Activated CD4-positive, alpha-beta T cell treated with anti-CD3 and anti-CD28 coated beads, Interleukin-2, amount 10 ng/mL, durations not matched to agents 24 days and 14 days (primary cell): ENCODE measurements at places on chromosomes 5 and 9. TPM values are rescaled to one million over a fixed set of nuclear protein-coding genes. Genes with fewer than 3 reads are reported as not detected.

The MFAP3 gene
- total RNA-seq, result 23.1 and 26.4 TPM in 2 replicates

GRCh38 chr9:96596601-96597111 lies 23.0 kb downstream of the CDC14B start:
- no peak for DNase-seq

GRCh38 chr9:99251157-99251556 lies 29.1 kb downstream of the SEC61B start:
- DNase-seq, result no peak

DNA sequence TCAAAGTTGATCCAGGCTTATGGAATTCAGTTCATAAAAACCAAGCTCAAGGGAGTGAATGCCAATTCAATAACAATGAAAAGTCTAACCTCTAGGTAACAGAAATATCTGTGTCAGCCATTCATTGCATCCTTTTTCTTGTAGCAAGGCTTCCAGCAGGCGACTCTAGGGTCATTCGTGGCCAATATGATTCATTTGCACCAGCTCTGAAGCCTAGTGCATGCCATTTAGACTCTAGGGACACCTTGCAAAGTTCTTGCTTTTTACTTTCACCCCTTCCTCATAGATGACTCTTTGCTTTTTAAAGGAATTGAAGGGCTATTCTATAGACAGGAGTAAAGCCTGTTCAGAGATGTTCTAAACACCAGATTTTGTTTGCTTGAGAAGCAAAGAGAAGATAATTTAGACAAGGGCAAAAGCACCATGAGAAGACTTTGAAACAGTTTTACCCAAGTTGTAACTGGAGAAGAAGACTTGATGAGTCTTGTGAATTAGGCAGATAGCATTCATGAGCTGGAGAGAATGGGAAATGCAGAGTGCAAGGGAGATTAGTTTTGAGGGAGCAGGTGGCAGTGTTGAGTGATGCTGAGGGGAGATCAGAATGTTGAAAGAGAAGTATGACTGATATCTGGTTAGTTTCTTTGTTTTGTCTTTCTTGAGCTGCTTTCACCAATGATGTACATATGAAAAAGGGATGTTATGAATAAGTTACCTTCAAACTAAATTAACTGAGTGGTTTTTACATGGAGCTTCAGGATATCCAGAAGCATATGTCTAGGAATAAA lies 94.5 kb downstream of the F2RL2 start:
- no peak for DNase-seq

- no peak for DNase-seq
Measured at GRCh38 chr9:121709798-121710197, 58.4 kb downstream of the DAB2IP start.

GRCh38 chr5:74477761-74478160 lies 162.8 kb downstream of the ENC1 start:
- no peak for DNase-seq

GRCh38 chr9:99954819-99955218 lies 48.4 kb downstream of the STX17 start:
- DNase-seq, result no peak

GRCh38 chr5:179679014-179679674 lies 1.7 kb downstream of the CBY3 start:
- peak; percentile 91 for DNase-seq

GRCh38 chr9:93661591-93661990 lies 85.2 kb downstream of the PHF2 start:
- no peak for DNase-seq

The SPATA24 gene
- 4.2 TPM in 2 replicates for total RNA-seq

- DNase-seq, result peak; percentile 62
Measured at GRCh38 chr5:140131967-140132409, 6.3 kb downstream of the IGIP start.

- DNase-seq, result peak; percentile 82
Measured at GRCh38 chr5:158812408-158812807, 287.3 kb downstream of the EBF1 start.

DNA sequence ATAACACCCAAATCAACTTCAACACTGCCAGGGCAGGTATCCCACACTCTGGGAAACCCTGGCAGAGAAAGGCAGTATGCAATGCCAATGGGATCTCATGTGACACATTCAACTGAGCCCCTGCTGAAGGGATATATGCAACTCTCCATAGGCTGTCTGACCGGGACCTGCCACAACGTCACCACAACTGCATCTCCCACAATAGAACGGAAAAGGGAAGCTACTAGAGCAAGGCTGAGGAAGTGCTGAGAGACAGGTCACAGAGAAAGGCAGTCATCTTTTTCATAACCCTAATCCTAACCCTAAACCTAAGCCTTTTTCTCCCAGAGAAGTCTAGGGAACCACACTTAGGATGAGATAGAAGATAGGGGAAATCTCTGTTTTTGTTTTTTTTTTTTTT lies 345.9 kb upstream of the CD180 start:
- no peak for DNase-seq

DNA sequence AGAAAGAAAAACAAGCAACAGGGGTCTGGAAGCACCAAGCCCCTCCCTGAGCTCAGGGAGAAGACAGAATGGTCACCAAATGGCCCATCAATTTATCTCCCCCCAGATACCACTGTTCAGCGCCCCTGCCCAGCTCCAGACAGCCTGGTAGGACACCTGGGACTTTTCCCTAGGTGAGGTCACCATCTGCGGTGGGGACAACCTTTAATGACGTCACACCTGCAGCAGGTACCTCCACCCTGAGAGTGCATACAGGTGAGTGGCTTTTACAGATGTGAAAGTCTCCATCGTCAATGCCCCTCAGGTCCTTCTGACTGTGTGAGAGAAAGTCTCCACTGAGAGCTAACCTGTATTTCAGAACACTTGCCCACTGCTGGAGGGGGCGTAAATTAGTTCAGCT lies 34.3 kb upstream of the LAMC3 start:
- DNase-seq, result no peak

DNA sequence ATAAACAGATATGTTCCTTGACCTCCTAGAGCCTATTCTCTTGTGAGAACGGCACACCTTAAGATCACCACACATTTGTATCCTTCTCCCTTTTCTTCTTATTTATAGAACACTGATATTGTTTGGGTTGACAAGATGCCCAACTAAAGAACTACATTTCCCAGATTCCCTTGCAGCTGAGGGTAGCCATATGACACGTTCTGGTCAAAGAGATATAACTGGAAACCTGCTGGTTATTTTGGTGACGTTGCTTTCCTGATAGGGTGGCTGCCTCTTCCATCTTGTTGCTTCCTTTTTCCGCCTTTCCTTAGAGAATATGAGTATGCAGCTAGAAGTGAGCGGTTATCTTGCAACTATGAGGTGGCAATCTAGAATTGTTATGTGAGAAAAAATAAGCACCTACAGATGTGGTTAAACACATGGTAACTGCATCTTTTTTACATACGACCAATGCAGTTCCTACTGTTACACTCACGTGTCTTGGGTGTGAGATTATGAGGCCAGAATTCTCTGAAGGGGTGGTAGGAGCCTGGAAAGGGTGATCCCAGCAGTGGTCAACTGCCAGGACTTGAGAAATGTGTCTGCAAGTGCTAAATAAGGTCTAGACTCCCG lies 72.9 kb downstream of the SEC61B start:
- DNase-seq, result peak; percentile 31

The C8G gene
- total RNA-seq, result 0.69 and 1.7 TPM in 2 replicates

DNA sequence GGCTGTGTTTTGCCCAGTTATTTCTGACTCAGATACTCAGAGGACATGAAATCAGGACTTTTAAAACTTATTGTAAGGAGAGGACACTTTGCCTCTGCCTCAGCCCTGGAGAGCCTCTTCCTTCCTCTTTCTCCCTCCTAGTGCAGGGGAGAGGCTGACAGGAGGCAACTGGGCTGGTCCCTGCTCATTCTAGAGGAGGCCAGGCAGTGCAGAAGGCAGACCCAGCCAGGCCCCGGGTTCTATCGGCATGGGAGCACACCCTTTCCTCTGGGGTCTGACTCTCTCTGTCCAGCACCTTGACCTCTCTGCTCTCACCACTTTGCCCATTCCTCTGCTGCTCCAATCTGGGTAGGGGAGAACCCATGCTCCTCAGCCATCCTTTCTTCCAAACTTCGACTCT lies 16.0 kb upstream of the SMIM32 start:
- no peak for DNase-seq

GRCh38 chr5:175873088-175873454 lies 1.7 kb downstream of the CPLX2 start:
- peak; percentile 65 for DNase-seq

GRCh38 chr5:149765932-149766331 lies 35.8 kb downstream of the PPARGC1B start:
- DNase-seq, result no peak

DNA sequence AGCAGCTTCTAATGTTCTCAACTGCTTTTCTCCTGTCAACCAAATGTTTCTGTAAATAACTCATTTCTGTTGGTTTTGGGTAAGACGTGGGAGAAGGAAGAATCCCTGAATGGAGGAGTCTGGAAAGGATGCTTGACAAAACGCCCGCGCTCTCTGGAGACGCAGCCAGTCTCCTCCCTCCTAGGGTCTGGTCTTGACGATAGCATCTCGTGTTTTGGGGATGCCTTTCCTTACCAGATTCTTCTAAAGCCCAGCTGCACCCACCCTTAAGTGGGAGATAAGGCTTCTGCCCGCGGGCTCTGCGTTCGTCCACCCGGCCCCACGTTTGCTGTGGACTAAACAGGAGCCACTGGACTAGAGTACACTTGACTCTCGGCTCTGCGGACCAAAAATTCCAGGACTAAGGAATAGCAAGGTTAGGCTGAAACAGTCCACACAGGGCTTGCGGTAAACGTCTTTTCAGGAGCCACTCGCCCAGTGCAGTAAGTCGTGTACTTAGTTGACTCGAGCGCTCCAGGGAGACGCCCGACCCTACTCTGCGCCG lies 491 bp upstream of the CTSL start:
- no peak for DNase-seq

- no peak for DNase-seq
Measured at GRCh38 chr5:160270704-160271103, 41.4 kb downstream of the FABP6 start.

- no peak for DNase-seq
Measured at GRCh38 chr5:72205431-72206009, 98.2 kb downstream of the MAP1B start.

DNA sequence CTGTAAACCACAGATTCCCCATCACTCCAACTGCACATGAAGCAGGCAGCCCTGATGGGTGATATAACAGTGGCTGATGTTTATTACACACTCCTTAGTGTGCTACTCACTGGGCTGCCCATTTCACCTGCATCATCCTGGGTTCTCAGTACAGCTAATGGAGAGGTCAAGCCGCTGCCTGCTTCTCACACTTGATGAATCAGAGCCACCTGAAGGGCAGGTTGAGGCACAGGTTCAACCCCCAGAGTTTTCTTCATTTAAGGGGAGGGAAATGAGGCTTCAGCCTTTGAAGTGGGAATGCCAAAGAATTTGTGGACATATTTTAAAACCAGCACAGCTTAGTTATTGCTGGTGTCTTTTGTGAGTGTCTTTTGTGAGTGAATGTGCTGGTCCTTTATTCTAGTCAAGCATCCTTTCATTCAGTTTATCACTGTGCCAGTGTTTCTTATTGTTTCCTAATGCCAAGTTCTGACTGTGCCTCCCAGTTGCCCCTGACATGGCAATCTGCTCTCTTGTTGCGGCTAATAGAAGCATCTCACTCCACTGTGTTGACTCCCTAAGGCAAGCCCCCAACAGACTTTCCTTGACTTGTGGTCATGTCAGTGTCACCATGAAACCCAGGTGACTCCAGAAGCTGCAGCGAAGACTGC lies 109.2 kb downstream of the FBXL7 start:
- no peak for DNase-seq

GRCh38 chr5:1107167-1108022 lies 4.5 kb downstream of the SLC12A7 start:
- peak; percentile 70 for DNase-seq

GRCh38 chr5:5423586-5423985 lies 1.1 kb downstream of the ICE1 start:
- DNase-seq, result no peak

GRCh38 chr9:97555164-97555563 lies 53.7 kb downstream of the TMOD1 start:
- no peak for DNase-seq

DNA sequence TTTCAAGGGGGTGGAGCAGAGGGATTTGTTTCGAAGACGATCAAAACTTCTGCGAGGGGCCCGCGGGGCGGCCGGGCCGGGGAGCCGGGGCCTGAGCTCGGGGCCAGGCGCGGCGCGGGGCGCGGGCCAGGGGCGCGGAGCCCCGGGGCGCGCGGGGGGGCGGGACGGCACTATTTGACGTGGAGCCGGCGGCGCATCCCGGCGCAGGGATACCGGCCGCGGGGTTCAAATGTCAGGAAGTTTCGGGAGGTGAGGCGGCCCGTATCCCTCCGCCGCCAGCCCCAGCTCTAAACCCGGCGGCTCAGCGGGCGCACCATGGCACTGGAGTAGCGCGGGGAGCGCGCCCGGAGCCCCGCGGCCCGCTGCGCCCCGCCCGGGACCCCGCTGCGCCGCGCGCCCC lies at the start of gene LMX1B:
LMX1B (plus strand) TSS at position 278 of the 400 bp plus-strand sequence. CDS start 522 bp downstream, outside the sequence.
- no peak for DNase-seq

The GRM6 gene
- not detected in 2 replicates for total RNA-seq

The GPR151 gene
- not detected in 2 replicates for total RNA-seq

DNA sequence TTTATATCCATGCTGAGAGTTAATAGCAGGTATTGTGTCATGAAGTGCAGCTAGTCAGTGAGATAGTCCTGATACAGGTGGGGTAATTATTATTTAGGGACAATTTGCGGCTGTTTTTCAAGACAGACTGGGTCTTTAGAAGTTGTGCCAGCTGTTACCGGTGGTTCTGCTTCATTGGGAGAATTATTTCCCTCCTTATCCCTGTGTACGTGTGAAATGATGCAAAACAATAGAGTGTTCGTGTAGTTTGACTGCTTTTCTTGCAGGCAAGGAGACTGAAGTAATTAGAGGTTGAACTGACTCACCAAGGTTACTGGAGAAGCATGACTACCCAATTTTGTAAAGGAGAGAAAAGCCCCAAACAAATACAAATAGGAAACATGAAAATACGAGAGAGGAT lies 101.7 kb downstream of the ARRDC3 start:
- no peak for DNase-seq

The PCSK5 gene
- total RNA-seq, result 1.6 and 1.9 TPM in 2 replicates

The PCDHGA8 gene
- total RNA-seq, result 0.02 and 0.09 TPM in 2 replicates

DNA sequence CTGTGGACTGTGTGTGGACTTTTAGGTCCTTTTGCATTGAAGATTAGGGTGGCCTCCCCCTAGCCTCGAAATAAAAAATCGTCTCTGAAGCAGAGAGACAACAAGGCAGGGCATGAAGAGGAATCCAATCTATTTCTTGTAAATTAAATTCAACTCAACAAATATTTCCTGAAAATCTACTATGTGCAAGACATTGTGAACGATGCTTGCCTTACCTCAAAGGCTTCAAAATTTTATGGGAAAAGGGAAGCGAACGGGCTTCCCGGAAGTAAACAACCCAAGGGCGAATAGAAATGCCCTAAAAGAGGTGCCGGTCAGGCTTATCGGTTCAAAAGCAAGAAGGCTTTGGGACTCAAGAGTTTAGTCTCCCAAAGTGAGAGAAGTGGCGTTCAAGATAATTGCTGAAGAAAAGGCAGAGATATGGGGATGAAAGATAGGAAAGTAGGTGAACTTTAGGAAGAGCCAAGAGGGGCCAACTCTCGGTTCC lies 525 bp downstream of the KIF24 start:
- DNase-seq, result no peak
